Head of caudate nucleus (tissue), 42 donors: ENCODE measurements at places on chromosomes 4 and X.

DNA sequence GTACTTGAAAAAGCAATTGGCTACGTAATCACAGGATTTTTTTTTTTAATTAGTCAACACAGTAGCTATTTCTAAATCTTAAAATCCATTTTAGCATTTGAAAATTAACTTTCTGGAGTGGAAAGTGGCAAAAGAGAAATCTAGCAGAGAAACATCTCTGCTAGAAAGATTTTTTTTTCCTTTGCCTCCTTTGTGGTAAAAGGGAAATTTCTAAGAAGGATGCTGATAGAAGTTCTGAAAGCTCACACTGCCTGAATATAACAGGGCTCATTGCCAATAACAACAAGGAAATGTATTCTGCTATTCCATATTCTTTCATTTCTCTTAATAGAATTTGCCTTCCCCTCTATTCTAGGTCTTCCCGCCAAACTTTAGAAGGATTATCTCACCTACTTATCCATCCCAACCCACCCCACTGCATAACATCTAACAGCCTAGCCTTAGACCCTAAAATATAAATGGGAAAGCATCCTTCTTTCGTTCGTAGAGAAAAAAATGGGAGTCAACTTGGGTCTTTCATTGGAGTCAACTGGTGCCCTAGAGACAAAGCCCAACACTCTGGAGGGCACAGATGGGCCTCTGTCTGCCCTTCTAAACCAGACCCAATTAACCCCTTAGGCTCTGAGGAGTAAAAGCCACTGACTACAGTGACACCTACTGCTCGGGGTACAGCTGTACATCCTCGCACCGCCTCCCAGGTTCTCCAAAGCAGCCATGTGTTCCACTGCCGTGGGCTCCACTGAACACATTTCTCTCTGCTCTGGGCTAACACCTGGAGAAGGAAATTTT is 103.9 kb downstream of the MAML3 start:
- no peak for DNase-seq

GRCh38 chrX:149470955-149471354 is 34.2 kb downstream of the IDS start:
- peak; percentile 88 for DNase-seq

GRCh38 chr4:170089274-170089667 is 485 bp downstream of the AADAT start:
- peak; percentile 72 for DNase-seq

GRCh38 chr4:17945303-17945702 is 76.3 kb downstream of the LCORL start:
- no peak for DNase-seq

- DNase-seq, result no peak
These were observed 15.3 kb upstream of the SLC16A2 start for GRCh38 chrX:74405973-74406489.

- no peak for DNase-seq
These were observed 34.7 kb downstream of the P2RY10 start for GRCh38 chrX:78979789-78980464.

DNA sequence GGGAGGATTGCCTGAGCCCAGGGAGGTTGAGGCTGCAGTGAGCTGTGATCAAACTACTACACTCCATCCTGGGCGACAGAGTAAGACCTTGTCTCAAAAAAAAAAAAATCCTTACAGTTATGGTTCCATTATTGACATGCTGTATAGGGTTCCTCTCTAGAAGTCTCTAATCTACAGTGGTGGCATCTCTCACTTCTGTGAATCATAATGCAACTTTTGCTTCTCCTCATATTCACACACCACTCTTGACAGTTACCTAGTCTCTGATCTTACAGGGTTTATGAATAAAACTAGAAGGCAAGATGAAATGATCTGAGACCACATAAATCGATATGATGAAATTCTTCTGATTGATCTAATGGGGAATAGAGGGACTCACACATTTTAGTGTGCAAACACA is 40.6 kb downstream of the DOCK11 start:
- no peak for DNase-seq

- DNase-seq, result no peak
These were observed 105.5 kb downstream of the MAML3 start for GRCh38 chr4:140048419-140048995.

DNA sequence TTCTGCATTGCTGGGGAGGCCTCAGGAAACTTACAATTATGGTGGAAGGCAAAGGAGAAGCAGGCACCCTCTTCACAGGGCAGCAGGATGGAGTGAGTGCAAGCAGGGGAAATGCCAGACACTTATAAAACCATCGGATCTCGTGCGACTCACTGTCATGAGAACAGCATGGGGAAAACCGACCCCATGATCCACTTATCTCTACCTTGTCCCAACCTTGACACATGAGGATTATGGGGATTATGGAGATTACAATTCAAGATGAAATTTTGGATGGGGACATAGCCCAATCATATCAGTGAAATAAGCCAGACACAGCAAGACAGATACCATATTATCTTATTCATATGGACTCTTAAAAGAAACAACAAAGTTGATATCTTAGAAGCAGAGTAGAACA is 134.9 kb downstream of the C4orf33 start:
- no peak for DNase-seq

GRCh38 chr4:109803924-109804571 is 2.2 kb upstream of the CFI start:
- DNase-seq, result no peak

GRCh38 chr4:124907881-124908280 is 195.3 kb upstream of the ANKRD50 start:
- DNase-seq, result no peak

GRCh38 chr4:61763682-61764081 is 563.6 kb downstream of the ADGRL3 start:
- DNase-seq, result no peak

DNA sequence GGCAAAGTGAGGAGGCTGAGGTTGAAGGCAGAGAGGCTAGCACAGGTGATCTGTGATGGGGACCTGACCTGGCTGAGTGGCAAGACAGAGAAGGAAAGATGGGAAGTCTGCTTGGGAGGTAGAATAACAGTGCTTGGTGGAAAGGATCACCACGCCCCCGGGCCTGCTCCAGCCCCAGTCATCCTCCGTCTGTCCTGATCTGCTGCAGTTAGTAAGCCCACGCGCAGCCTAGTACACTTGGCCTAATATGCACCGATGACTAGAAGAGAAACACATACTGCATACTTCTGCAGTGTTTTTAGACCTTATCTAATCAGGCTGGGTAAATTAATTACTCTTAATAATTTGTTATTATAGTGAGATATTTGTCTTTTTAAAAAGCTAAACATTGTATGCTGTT is 103.7 kb upstream of the KLF3 start:
- no peak for DNase-seq

DNA sequence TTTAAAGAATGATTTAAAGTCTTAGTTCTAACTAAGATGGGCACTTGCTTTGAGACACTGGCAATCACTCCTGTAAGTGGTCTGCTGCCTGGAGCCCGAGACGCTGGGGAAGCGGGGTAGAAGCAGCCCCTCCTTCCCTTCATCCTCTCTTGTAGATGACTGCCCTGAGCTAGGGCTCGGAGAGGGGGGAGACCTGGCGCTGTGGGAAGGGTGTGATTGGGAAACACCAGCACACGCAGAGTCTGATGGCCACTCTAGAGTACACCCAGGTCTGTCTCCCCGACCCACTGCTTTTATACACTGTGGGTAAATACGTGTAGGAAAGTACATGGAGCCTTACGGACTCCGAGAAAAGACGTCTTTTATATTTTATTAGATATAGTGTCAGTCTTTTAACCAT is 24.0 kb downstream of the LRP2BP start:
- DNase-seq, result no peak

- DNase-seq, result no peak
These were observed 108.3 kb downstream of the ANXA10 start for GRCh38 chr4:168200685-168201084.

DNA sequence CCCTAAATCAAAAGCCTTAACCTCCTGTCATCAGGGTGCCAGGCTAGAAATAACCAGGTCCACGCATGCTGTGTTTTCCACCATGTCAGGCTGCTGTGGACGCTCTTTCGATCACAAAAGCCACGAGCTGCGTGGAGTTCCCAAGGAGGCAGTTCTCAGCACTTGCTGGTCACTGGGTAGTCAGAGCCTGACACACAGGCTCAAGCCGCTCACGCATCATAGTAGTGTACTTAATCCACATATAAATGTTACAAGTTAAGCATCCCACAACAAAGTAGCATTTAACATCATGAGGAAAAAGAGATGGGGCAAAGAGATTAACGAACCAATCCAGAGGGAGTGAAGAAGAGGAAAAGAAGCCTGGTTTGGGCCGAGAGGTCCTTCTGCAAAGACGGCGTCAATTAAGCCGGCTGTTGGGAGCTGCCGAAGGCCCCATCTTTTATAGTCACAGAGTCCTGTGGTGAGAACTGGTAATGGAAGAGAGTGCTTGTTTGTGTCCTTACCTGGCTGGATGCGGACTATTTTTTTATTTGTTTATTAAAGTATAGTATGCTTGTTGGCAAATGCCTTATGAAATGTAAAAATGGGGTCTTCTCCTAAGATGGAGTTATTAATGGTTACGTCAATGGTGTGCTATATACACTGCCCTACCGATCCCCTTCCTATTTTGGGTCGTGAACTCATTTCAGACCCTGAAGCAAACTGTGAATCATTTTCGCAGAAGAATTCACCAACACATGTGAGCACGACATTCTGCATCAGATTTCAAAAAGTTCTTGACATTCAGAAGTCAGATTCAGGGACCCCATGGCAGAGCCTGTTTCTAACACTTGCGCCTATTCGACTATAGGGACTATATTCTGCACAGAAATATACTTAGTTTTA is 675 bp downstream of the PRIMPOL start:
- DNase-seq, result no peak

GRCh38 chr4:114334884-114335330 is 263.7 kb upstream of the UGT8 start:
- no peak for DNase-seq

DNA sequence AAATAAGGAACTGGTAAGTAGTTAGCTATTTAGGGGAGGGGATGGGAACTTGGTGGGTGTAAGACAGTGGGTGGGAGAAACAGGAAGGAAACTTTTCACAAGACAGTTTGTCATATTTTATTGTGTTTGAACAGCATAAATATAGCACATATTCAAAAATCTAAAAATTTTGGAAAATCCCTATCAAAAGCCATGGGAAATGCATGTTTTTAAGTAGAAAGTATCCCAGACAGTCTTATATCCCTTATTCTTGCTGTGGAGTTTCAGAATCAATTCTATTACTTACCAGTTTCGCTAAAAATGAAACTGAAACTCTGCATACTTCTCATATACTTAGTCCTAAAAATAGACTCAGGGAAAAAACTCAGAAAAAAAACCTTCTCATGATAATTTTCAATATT is 22.3 kb upstream of the RASGEF1B start:
- no peak for DNase-seq

DNA sequence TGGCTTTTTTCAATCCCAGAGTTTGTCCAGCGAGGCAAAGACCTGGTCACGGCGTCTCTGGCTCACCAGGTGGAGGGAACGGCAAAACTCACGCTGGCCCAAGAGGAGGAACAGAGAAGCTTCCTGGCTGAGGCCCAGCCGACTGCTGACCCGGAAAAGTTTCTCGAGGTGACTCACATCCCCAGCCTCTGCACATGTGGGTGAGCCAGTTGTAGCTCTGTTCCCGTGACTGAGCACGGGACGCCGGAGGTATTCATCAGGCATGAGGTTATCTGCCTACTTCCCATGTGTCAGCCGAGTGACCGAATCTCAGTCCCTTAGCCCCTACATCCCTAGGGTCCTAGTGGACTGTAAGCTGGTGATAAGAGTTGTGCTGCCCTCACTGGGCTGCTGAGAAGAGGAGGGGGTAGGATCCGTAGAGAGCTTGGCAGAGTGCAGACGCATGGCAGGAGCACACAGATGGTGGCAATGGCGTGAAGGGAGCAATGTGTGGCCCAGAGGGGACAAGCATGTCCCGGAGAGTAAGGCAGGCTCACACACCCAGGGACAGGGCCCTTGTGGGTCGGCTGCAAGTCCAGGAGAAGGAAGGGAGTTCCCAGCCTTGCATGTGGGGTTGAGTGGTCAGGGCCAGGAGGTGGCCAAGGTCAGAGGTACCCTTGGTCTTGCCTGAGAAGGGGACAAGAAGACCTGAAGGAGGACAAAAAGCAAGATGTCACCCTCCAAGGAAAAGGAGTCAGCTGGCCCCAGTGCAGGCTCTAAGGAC is 42.9 kb downstream of the EVC start:
- DNase-seq, result peak; percentile 49

- DNase-seq, result no peak
These were observed 156.3 kb downstream of the CPEB2 start for GRCh38 chr4:15158406-15159091.

DNA sequence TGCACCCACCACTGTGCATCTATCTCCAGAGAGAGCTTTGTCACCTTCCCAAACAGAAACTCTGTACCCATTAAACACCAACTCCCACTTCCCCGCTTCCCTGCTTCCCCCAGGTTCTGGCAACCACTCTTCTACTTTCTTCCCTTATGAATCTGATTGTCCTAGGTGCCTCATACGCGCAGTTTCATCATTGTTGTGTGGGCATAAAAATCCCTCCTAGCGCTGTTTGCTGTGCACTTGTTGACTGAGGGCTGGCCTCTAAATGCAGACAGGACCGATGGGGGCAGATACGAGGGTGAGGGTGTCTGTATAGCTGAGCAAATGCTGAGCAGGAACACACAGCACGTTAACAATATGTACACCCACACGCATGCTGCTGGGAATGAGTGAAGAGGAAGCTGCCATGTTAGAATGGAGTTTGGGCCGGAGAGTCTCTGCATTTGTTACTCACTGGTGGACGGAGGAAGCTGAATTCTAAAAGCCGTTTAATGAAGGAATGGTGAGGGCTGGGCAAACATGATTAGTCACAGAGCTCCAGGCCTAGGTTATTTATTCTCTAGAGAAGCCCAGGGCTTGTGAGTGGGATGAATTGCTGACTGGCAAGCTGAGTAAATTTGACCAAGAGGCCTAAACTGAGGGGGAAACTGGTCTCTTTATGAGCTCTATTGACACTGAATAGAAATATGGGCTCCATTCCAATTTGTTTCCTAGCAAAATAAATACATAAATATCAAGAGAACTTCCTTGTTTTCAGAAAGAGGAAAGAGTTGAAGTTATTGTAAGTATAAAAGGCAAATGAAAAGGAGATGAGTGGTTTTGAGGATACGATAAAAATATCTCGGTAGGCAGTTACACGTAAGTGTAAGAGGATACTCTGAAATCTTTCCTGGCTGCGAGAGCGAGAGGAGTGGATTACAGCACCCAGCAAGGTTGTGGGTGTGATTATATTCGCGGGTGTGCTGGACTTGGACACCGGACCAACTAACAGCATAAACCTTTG is 95.9 kb upstream of the RPS6KA3 start:
- DNase-seq, result no peak

DNA sequence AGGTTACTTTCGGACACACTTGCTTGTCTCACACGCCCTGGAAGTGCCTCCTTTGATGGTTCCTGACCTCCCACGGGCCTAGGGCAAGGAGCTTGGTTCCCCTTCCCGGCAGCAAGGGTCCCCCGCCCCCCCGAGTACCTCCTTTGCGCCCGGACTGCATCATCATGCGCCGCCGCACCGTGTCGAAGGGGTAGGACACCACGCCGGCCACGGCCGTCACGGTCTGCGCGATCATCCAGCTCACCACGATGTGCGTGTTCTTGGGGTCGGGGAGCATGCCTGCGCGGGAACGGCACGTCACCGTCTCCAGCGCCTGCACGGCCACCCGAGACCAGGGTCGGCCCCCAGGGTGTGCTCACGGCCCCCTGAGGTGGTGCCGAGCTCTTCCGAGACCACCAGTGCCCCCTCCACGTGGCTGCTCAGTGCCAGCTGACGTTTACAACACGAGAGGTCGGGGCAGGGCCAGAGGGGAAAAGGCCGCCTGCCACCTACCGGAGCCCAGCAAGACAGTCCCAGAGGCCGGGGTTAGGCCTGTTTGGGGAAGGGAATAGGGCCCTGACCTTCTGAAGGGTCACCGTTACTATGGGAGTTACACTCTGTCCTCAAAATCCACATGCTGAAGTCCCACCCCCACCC is 4.7 kb downstream of the SLC25A6 start:
- no peak for DNase-seq

- DNase-seq, result peak; percentile 37
These were observed 81.7 kb downstream of the HS6ST2 start for GRCh38 chrX:132876523-132877338.
